ENCODE measurements at places on chromosomes 5 and 9. TPM values are rescaled to one million over a fixed set of nuclear protein-coding genes. Genes with fewer than 3 reads are reported as not detected.

CDKN2B-AS1 gene
- 0.60 TPM for total RNA-seq

DAB2IP gene
- total RNA-seq = 16.3 TPM

SLC34A3 gene
- not detected for total RNA-seq

LRRC26 gene
- total RNA-seq = not detected

SKIC3 gene
- total RNA-seq = 91.5 TPM

Data from lung microvascular endothelial cell (primary cell).